Activated gamma-delta T cell treated with anti-CD3 and anti-CD28 coated beads, Interleukin-2, amount 50 U/mL, for 16 hours (primary cell): ENCODE measurements at places on chromosomes 5 and 9.

DNA sequence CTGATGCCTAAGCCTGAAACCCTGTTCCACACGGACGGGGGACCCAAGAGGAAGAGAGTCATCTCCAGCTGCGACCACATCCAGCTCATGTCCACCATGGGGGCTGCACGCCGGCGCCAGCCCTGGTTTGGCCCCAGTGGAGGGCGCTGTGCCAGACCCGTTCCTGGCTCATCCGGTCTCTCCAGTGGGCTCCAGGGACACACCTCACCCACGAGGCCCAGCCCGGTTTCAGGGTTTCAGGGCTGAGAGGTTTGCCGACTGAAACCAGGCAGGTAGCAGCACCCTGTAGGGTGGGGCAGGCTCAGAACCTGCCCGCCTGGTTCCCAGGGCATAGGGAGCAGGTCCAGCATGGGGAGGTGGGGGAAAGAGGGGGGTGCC lies 71.4 kb upstream of the STXBP1 start:
- no peak for DNase-seq

GRCh38 chr9:90702441-90702955 lies 59.9 kb upstream of the DIRAS2 start:
- DNase-seq = no peak

GRCh38 chr5:89047571-89047970 lies 164.6 kb upstream of the MEF2C start:
- no peak for DNase-seq

DNA sequence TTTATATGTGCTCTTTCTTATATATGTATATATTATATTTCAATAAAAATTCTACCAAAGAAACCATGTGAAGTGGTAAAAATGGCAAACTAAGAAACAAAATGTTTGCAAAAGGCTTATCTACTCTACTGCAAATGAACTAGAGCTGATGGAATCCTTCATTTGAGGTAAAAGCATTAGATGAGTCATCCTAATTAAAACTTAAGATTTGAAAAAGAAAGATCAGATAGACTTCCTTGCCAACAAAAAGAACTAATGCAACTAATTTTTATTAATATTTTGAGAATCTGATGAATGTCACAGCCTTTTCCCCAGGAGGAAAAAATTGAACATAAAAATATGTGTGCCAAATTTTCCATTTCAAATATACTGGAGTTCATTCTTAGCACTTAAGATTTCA lies 84.1 kb upstream of the SLCO4C1 start:
- no peak for DNase-seq

- DNase-seq = no peak
These were observed 356.8 kb downstream of the SPOCK1 start for GRCh38 chr5:137142346-137142745.

- no peak for DNase-seq
These were observed 22.0 kb upstream of the LVRN start for GRCh38 chr5:115940080-115940810.

GRCh38 chr9:76996700-76997099 lies 22.8 kb upstream of the FOXB2 start:
- no peak for DNase-seq

GRCh38 chr9:110776221-110776620 lies 107.6 kb downstream of the MUSK start:
- DNase-seq = no peak

GRCh38 chr9:135219676-135220600 lies 132.5 kb downstream of the OLFM1 start:
- DNase-seq = no peak

DNA sequence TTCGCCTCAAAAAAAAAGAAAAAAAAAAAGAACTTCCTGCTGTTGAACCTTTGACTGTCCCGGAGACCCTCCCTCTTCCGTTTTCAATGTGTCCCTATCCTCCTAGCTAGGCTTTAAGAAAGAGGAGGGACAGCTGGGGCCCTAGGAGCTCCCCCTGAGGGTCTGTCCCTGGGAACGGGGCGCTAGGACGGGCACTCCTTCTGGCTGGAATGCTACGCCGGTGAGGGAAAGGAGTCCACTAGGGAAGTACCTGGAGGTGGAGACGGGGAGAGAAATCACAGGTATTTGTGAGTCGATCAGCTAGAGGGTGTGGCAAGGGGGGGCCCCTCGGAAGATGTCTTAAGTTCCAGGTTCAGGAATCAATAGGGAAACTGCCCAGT lies 4.6 kb downstream of the SIT1 start:
- no peak for DNase-seq

DNA sequence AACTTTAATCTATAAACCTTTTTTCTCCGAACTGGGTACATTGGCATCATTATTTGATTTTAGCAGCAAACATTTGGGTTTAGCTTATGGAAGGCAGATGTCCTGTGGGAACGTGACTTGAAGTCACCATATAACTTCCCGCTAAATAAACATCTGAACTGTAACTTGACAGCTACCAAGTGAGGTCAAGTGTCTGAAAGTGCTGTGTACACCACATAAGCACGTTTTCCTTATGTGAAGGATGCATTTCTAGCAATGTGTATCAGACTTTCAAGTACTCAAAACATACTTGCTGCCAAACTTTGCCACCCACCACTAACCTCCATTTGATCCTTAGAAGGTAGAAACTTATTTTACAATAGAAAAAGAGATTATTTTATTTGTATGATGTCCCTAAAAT lies 35.7 kb downstream of the SLC1A3 start:
- no peak for DNase-seq

GRCh38 chr9:130129432-130130061 lies 42.7 kb upstream of the NCS1 start:
- DNase-seq = no peak

- no peak for DNase-seq
These were observed 388.4 kb upstream of the PTGER4 start for GRCh38 chr5:40291338-40291737.

DNA sequence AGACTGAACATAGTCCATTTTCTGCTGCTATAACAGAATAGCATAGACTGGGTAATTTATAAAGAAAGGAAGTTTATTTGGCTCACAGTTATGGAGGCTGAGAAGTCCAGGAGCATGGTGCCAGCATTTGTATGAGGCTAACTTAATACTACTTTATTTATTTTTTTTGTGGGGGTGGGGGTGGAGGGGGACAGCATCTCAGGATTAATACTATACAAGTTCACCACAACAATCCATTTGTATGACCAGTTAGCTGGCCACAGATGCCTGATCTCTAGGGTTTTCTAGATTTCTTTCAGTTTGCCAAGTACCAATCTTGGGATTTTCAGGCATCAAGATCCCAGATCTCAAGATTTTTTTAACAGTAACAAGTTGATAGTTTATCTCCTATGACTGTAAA lies 20.3 kb downstream of the ANGPTL2 start:
- no peak for DNase-seq

GRCh38 chr5:138565100-138565821 lies 9.9 kb downstream of the HSPA9 start:
- peak; percentile 19 for DNase-seq

GRCh38 chr5:137629646-137630045 lies 106.2 kb downstream of the KLHL3 start:
- no peak for DNase-seq

DNA sequence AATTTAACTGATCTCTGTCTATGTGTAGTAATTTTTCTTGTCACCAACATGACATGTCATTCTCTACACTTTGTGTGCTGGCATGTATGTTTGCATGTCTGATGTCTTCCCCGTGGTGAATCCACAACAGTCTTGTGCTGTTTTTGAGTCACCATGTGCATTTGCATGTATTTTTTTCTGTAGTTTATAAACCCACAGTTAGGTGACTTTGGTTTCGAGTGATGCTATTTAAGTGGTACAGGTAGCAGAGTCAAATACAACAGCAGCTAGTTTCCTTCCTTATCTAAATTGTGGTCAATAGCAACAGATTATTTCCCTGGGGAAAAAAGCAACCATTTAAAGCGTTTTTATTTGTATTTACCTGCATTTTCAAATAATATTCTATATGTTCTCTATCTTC lies 89.9 kb upstream of the FSD1L start:
- DNase-seq = no peak

DNA sequence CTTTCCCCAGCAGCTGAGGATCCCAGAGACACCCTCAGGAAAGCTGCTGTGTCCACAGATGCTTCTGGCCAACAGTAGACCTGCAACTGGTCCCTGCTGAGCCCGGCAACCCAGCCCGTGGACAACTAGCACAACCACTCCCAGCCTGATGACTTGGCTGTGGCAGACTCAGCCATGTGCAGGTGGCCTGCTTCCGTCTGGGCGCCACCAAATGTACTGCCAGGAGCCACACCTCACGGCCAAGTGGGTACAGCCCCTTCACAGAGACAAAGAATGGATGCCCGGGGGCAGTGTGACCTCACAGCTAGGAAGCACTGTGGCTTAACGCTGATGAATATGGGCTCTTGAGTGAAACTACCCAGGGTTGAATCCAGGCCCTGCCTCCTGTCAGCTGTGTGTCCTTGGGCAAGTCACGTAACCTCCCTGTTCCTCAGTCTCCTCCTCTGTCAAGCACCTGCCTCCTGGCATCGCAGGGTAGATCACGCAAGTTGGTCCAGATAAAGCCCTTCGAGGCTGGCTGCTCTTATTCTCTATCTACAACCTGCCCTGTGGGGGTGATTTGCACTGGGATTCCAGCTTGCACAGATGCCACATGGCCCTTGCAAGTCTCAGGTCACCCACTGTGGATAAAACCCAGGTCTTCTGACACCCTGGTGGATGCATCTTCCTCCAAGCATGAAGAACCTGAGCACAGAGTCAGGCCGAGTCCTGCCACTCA lies 225.0 kb downstream of the PBX3 start:
- no peak for DNase-seq

DNA sequence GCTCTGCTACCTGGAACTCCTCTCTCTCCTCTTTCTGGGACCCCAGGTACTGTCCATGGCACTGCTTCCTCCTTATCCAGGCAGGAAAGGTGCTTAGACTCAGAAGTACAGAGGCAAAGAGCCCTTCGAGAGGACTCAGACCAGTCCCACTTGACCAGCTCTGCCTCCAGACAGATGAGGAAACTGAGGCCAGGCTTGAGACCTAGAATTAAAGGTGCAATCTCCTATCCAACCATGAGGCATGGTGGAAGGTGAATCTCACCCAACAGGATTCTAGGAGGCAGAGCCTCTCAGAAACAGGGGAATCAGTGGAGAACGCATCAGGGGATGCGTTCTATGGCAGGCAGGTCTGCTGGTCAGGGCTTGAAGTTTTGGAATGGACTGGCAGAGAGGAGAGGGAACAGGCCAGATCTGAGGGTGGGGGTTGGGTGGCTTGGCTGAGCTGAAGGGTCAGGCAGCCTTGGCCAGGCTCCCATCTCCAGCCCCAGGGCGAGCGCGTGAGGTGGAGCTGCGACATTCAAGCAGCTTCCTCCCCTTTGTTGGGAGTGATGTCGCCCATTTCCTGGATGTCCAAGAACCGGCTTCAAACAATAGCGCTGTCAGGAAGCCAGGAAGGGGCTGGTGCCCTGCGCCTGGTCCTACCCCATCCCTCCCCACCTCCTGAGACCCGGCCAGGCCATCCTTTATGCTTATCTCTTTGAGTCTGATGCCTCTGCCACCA lies 26.2 kb downstream of the NDUFA8 start:
- no peak for DNase-seq

- DNase-seq = no peak
These were observed 318.4 kb upstream of the PANK3 start for GRCh38 chr5:168897387-168898122.

- DNase-seq = no peak
These were observed 7.2 kb downstream of the PDLIM4 start for GRCh38 chr5:132264546-132265335.

GRCh38 chr5:82358457-82358856 lies 80.3 kb upstream of the RPS23 start:
- no peak for DNase-seq

GRCh38 chr5:53820119-53820801 lies 259.8 kb downstream of the NDUFS4 start:
- no peak for DNase-seq

DNA sequence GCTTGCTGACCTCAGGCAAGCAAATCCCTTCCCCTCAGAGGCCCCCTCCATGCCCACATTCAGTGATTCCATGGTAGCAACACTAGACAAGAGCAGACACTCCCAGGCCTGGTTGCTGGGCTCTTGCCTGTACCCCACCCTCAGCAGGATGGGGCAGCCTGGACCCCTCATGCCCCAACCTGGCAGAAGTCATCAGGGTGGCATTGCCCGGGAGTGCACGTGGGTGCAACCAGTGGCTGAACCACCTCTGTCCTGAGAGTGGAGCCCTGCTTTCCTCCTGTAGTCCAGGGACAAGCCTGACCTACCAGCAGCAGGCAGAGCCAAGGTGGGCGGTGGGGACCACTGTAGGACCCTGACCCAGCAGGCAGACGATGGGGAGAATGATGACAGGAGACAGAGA lies 65.8 kb upstream of the TBC1D2 start:
- DNase-seq = no peak

DNA sequence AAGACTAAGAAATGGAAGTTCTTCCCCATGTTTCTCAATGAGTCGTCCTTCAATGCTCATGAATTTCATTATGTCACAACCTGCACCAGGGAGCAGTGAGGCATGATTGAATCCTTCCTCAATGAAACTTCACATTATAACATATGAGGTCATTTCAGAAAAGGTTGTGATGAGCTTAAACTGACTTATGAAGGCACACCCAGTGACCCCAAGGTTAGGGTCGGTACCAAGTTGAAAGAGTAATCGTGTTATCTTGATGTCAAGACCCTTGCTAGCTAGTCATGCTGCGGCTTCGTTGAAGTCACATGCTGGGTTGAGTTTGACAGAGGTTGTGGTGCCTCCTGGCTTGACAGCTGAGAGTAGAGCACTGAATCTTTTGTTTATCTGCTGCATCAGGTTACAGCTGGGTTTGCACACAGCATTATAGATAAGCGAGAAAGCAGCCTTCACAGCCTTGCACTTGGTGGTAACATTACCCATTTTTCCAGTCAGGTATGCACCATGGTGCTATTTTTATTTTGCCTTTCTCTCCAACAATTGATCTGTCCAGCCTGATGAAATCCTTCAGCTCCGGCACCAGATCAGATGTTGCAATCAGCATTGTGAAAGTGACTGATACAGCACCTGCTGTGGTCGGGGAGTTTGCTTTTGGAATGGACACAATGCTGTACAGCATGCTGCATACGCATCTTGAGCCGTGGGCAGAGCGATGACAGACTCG lies 133.2 kb downstream of the ERCC6L2 start:
- DNase-seq = no peak

DNA sequence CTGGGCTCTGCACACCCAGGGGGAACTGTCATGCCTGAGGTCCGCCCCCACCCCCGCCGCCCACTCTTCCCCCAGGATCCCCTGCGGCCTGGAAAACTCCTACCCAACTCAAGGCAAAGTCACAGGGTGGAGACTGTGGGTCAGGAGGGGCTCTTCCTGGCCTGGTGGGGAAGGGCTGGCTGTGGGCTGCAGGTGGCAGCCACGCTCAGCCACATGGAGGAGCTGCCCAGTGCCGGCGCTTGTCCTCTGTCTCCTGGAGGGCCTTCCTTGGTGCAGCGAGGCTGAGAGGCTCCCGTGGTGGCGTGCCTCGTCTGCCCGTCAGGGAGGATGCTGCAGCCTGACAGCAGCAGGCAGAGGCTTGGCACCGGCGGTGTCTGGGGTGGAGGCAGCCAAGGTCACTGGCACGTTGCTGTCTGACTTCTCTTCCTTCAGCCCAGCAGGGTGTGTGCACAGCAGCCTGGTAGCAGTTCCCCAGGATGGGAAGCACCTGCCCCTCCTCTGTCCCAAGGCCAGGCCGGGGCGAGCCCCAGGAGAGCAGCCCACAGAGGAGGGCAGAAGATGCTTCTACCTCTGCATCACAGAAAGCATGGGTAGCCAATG lies 78.1 kb downstream of the ADAMTS2 start:
- DNase-seq = no peak

- DNase-seq = no peak
These were observed 442.9 kb upstream of the FTMT start for GRCh38 chr5:121408778-121409177.
